Astrocyte (in vitro differentiated cells and primary cell): ENCODE measurements at places on chromosomes 4 and X.

- no peak for DNase-seq
Observed at GRCh38 chrX:112235547-112235946, 153.0 kb upstream of the TRPC5 start.

- no peak for DNase-seq
Observed at GRCh38 chr4:13537832-13538177, 6.5 kb downstream of the NKX3-2 start.

GRCh38 chrX:105173071-105173470 lies 47.4 kb downstream of the TEX13A start:
- no peak for DNase-seq

- no peak for DNase-seq
Observed at GRCh38 chr4:37780444-37781130, 45.9 kb upstream of the PGM2 start.

DNA sequence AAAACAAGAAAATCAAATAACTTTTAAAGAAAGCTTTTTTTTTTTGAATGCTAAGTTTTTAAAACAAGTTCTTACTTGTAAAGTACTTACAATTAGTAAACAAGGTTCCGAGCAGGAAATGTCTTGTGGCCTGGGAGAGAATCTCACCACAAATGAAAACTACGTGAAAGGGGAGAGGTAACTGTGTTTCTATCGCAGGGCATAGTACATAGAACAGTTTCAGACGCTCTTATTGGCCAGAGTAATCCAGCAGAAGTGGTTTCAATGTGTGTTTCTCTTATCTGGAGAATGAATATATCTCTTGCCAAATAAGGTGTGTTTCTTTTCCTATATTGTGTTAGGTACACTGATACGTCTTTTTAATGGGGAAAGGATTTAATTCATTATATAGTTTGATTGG lies at the start of gene PLAC8:
PLAC8 (minus strand) TSS at position 154 of the 400 bp plus-strand sequence. CDS start 6,808 bp downstream, outside the sequence.
- peak; percentile 21 for DNase-seq

GRCh38 chr4:36286481-36286871 lies 5.1 kb downstream of the DTHD1 start:
- DNase-seq = no peak
